ENCODE measurements at places on chromosomes 13 and 19.

GRCh38 chr19:14467816-14468215 lies 7.3 kb downstream of the PTGER1 start:
- peak; percentile 4 for DNase-seq

DNA sequence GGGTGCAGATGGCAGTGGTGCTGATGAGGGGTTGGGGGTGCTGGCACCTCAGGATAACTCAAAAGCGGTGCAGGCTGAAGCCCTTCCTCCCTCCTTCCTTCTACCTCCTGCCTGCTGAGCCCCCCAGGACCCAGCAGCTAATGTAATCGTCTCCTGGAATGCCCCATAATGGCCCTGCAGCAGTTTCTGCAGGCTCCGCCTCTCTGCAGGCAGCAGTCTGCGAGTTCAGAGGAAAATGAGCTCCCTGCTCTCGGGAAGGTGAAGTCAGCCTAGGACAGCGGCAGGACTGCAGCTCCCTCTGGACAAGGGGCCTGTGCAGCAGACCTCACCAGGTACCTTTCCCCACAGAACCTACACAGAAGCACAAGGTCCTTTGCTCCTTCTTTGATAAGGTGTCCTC lies 130.9 kb downstream of the ZDHHC20 start:
- no peak for DNase-seq

- DNase-seq = no peak
These were observed 263.3 kb downstream of the COG6 start for GRCh38 chr13:39918620-39919236.

DNA sequence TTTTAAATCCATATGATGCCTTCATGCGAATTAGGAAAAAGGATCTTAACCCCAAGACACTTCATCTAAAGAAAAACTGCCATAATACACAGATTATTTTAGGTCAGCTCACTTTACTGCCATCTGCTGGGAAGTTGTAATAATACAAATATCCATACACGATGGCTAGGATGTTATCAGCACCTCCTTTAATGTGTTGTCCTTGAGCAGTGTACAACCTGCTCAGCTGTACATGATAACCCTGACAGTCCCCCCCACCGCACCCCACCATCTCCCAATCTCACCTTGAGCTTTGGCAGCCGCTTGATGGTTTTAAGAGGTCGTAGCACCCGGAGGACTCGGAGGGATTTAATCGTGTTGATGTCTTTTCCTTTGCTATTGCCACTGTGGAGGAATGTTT lies 112.2 kb downstream of the IER2 start:
- peak; percentile 67 for DNase-seq

- peak; percentile 13 for DNase-seq
These were observed 79.9 kb upstream of the GPC6 start for GRCh38 chr13:93146584-93147297.

GRCh38 chr13:25473864-25474263 lies 102.1 kb downstream of the ATP8A2 start:
- no peak for DNase-seq

GRCh38 chr19:37991841-37992248 lies 84.8 kb downstream of the SIPA1L3 start:
- DNase-seq = no peak

- DNase-seq = peak; percentile 46
These were observed 21.5 kb upstream of the GSX1 start for GRCh38 chr13:27770809-27771208.

- peak; percentile 43 for DNase-seq
These were observed 559 bp upstream of the LENG9 start for GRCh38 chr19:54464044-54464629.

DNA sequence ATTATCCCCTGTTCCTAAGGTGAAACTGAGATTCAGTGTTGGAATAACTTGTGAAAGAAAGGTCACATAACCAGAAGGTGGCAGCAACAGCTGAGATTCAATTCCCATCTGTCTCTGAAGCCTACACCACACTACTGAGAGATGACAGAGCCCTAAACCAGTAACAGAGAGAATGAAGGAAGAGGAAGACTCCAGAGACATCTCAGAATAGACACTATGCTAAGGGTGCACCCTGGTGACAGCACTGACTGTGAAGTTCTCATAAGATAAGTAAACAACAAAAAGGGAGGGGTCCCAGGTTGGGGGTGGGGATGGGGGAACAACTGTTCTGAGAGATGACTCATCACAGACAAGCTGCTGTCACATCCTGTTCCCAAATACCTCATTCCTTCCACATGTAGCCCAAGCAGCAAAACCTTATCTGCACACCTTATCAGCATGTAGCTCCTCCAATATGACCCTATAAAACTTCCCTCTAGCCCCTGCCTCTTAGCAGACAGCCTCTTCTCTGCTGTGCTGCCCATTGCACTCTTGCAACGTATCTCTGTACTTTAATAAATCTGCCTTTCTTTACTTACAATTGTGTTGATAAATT lies 46.5 kb downstream of the UTP14C start:
- DNase-seq = peak; percentile 62

- DNase-seq = no peak
These were observed 115.8 kb upstream of the SPACA7 start for GRCh38 chr13:112260108-112261055.

DNA sequence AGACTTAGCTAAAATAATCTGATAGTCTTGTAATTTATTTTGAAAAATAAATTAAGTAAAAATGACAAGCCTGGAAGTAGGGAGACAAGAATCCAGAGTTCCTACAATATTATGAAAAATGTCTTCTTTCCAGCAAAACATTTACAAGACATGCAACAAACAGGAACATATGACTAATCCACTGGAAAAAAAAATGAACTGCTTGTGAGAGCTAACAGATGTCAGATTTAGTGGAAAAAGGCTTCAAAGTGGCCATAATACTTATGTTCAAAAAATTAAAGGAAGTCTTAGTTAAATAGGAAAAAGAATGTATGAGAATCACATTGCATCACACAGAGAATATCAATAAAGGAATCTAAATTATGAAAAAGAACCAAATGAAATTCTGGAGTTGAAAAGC lies 2082.0 kb upstream of the PCDH20 start:
- DNase-seq = no peak

DNA sequence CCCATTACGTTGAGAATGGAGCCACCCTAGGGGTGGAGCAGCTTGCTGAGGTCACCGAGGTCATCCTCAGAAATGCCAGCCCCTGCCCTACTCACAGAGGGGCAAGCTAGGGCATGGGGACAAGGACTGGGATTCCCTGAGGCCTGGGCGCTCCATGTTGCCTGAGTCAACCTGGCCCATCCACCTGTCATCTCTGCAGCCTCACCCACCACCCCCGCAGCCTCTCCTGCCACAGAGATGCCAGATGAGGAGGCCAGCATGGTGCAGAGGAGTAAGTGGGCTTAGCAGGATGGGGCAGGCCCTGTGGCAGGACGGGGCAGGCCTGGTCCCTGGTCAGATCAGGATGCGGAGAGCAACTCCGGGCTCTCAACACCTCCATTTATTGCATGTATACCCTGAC lies 9.5 kb downstream of the NKPD1 start:
- DNase-seq = no peak

DNA sequence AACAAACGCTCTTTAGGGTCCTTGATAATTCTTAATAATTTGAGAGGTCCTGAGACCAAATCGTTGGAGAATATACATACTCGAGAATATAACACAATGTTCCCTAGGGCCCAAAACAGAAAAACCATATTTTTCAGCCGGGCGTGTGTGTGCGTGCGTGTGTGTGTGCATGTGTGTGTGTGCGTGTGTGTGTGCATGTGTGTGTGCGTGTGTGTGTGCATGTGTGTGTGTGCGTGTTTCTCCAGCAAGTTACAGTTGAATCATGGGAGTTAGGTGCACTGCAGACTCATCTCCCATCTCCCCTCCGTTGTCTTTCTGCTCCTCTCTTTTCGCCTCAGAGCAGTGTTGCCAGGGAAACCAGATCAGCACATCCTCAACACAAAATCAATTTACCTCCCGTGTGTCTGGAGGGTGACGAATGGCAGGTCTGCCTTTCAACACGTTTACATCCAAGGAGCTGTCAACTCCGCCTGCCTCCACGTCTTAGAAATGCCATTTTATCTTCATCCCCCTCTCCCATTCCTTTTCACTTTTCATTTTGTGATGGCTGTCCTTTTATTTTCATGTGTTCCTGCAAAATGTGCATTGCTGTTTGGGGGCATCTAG lies 8.3 kb upstream of the PNMA8B start:
- no peak for DNase-seq

- no peak for DNase-seq
These were observed 32.2 kb downstream of the TMEM255B start for GRCh38 chr13:113791226-113791625.

Data from AML-193 (cell line).